Mesothelial cell of epicardium (in vitro differentiated cells): ENCODE measurements at places on chromosomes 5 and 9.

- peaks cover 5% of the 10 kb centered on the region for H3K36me3 ChIP-seq
- peak overlapping the region; percentile 96 for H3K27ac ChIP-seq
- no peak for DNase-seq
- H3K4me3 ChIP-seq: peak overlapping the region; percentile 13
Measured at GRCh38 chr9:71680189-71680980, 87.9 kb downstream of the CEMIP2 start.

- no peak overlapping the region for H3K4me3 ChIP-seq
- H3K36me3 ChIP-seq: no peaks in the 10 kb centered on the region
- no peak for DNase-seq
- peaks cover 77% of the 10 kb centered on the region for H3K27me3 ChIP-seq
Measured at GRCh38 chr5:1648806-1649205, 125.0 kb upstream of the LPCAT1 start.

- H3K4me1 ChIP-seq: no peaks in the 10 kb centered on the region
- no peak overlapping the region for H3K27ac ChIP-seq
- no peaks in the 10 kb centered on the region for H3K36me3 ChIP-seq
- no peak overlapping the region for H3K4me3 ChIP-seq
Measured at GRCh38 chr9:136875155-136875554, 9.0 kb upstream of the EDF1 start.

DNA sequence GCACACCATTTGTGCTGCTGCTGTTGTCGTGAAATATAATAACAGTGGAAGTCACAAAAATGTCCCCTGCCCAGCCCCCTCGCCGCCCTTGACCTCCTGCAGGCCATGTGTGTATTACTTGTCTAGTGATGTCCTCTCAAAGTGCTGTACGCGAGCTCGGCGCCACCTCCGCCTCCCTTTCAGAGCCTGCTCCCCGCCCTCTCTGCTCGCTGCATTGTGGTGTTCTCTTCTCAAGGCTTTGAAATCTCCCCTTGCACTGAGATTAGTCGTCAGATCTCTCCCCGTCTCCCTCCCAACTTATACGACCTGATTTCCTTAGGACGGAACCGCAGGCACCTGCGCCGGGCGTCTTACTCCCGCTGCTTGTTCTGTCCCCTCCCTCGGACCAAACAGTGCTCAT, 14.7 kb upstream of the CFAP157 start:
- no peak for DNase-seq
- peak overlapping the region; percentile 12 for H3K27ac ChIP-seq
- no peaks in the 10 kb centered on the region for H3K27me3 ChIP-seq

GRCh38 chr5:100518377-100518776, 16.8 kb upstream of the FAM174A start:
- no peak overlapping the region for H3K27ac ChIP-seq
- H3K4me3 ChIP-seq: no peak overlapping the region
- H3K4me1 ChIP-seq: no peaks in the 10 kb centered on the region
- H3K27me3 ChIP-seq: peaks cover 2% of the 10 kb centered on the region

GRCh38 chr9:124465736-124466135, 15.5 kb downstream of the ADGRD2 start:
- H3K4me3 ChIP-seq: no peak overlapping the region
- no peak for DNase-seq
- no peak overlapping the region for H3K27ac ChIP-seq
- no peaks in the 10 kb centered on the region for H3K36me3 ChIP-seq
- H3K4me1 ChIP-seq: no peaks in the 10 kb centered on the region
